Naive thymus-derived CD4-positive, alpha-beta T cell (primary cell): ENCODE measurements at places on chromosomes 7 and 10. TPM values are rescaled to one million over a fixed set of nuclear protein-coding genes. Genes with fewer than 3 reads are reported as not detected.

Gene MSMB
- not detected for polyA plus RNA-seq

DNA sequence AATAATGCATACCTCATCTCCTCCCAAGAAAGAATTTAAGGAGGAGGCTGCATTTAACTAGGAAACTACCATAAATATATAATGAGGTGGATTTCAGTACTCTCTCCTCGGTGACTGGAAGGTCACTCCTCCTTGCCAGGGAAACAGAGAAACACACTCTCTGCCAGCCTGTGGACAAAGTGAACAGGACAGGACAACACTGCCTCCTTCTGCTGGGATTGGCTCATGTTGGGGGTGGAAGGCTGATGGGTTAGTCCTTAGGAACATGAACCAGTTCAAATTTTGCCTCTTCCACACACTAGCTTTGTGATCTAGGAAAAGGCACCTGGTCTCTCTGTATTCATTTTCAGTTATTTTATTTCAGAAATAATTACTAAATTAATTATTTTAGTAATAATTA lies 50.6 kb upstream of the STEAP4 start:
- no peaks in the 10 kb centered on the region for H3K27me3 ChIP-seq
- no peak for DNase-seq
- no peaks in the 10 kb centered on the region for H3K36me3 ChIP-seq
- H3K4me1 ChIP-seq: no peaks in the 10 kb centered on the region

DNA sequence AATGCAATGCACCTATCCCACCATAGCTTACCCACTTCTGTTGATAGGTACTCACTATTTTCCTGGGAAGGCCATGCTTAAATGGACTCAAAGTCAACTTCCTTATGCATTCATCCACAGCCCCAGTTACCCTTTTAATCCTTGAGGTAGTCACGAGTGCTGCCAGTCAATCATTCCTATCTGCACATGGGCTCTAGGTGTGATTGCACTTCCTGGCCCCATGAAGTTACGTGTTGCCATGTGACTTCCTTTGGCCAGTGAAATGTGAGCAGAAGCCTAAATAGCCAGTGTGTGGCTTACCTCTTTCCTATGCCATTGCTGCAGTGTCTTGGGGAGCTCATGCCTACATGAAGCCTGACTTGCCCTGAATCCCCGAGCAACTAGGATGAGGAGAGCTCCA lies 23.5 kb upstream of the EIF5AL1 start:
- no peak overlapping the region for H3K4me3 ChIP-seq
- no peak for DNase-seq
- H3K27ac ChIP-seq: no peak overlapping the region
- H3K27me3 ChIP-seq: no peaks in the 10 kb centered on the region
- no peaks in the 10 kb centered on the region for H3K4me1 ChIP-seq

- no peak for DNase-seq
- H3K27ac ChIP-seq: no peak overlapping the region
- no peak overlapping the region for H3K4me3 ChIP-seq
Measured at GRCh38 chr10:14063531-14064285, 267.0 kb downstream of the FRMD4A start.

GRCh38 chr10:77604063-77604462 lies 33.5 kb downstream of the KCNMA1 start:
- H3K4me1 ChIP-seq: no peaks in the 10 kb centered on the region
- H3K27ac ChIP-seq: no peak overlapping the region
- H3K36me3 ChIP-seq: no peaks in the 10 kb centered on the region
- H3K27me3 ChIP-seq: no peaks in the 10 kb centered on the region
- no peak overlapping the region for H3K4me3 ChIP-seq
- DNase-seq: no peak

DNA sequence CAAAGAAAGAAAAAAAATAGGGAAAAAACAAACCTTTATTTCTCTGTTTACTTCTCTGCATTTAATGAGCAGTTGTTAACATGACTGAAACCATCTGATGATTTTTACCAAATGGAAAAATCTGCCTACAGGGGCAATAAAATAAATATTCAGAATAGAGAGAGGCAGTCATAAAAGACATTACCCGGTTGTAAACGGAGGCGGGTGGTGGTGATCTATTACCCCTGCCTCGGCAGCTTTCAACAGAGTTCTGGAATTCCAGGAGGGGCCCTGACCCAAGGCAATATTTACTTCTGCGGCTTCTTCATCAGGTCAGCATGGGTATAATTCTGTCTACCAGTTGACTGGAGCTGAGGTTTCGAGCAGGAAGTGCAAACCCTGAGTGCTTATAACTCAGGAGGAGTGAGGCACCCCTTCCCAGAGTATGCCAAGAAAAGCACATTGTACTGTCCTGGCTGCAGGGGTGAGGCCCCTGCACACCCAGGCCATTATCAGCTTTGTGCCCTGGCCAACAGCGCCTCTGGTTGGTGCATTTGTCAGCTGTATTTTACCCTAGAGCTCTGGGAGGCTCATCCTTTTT lies 8.2 kb upstream of the CXCL12 start:
- H3K27ac ChIP-seq: no peak overlapping the region
- no peaks in the 10 kb centered on the region for H3K4me1 ChIP-seq
- no peaks in the 10 kb centered on the region for H3K36me3 ChIP-seq

DNA sequence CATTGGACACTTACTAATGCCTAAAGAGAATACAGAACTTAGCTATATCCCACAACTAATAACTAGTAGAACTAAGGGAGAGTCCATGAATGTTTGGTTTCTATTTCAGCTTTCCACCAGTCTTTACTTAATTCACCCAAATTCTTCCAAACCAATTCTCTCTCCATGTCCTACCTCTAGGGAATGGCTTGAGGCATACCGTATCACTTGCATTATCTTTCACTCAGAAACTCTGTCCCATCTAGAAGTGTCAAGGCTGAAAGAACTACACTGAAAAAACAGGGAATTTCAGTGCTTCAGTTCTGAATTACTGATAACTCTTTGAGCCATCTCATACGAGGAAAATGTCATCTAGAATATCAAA lies 758 bp downstream of the TMEM168 start:
- H3K4me1 ChIP-seq: peaks cover 23% of the 10 kb centered on the region
- H3K4me3 ChIP-seq: peak overlapping the region; percentile 98
- H3K36me3 ChIP-seq: no peaks in the 10 kb centered on the region
- DNase-seq: no peak
- peak overlapping the region; percentile 85 for H3K27ac ChIP-seq
- H3K27me3 ChIP-seq: no peaks in the 10 kb centered on the region
